ENCODE measurements at places on chromosomes 5 and 9. TPM values are rescaled to one million over a fixed set of nuclear protein-coding genes. Genes with fewer than 3 reads are reported as not detected.

- DNase-seq: no peak
Measured at GRCh38 chr5:159504106-159504856, 174.0 kb upstream of the IL12B start.

- DNase-seq: no peak
Measured at GRCh38 chr5:2879701-2880100, 128.2 kb upstream of the IRX2 start.

DNA sequence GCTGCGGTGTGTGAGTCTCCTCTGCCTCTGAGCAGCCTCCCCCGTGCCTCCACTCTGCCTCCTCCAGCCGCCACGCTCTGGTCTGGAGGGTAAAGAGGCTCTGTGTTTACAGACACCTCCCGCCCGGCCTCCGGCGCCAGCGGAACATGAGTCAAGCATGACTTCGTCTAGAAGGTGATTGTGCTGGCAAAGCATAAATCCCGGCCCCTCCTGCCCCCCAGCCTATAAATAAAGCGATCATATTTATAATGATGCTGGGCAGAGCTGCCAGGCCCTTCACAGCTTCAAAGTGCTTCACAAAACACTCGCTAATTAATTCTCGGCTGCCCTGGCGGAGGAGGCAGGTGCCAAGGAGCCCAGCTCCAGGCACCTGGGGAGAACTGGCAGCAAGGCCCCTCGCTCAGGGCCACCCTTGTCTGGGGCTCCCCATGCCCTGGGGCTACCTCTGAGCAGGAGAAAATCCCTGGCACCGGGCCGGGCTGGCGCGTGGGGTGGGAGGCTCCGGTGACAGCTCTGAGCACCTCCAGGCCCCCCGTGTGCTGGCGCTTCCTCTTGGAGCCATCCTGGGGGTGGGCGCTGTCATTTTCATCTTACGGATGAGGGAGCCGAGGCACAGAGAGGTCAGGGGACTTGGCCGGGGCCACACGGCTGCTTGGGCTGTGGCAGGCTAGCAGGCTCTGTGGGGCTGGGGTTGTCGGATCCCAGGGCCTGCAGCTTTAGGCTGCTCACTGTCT lies 87.8 kb downstream of the RXRA start:
- no peak for DNase-seq

GRCh38 chr5:165325221-165325620 lies 1819.8 kb downstream of the MAT2B start:
- no peak for DNase-seq

- DNase-seq: peak; percentile 20
Measured at GRCh38 chr5:97162045-97162444, 19.6 kb upstream of the LIX1 start.

DNA sequence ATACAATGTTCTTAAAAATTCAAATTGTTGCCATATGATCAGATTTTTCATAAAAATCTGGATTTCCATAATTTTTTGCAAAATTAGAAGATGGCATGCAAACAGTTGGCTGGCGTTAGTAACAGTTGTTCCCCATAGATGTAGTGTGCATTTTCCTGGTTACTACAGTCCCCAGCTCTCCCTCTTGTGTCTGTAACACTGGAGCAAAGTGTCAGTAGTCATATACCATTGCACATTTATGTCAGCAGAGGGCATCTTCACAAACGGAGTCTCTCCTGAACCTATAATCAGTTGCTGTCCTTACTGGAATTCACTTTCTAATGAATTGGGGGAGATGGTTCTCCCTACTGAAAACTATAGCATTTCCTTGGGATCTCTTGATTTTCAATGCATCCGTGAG lies 44.7 kb upstream of the DMAC1 start:
- no peak for DNase-seq

- no peak for DNase-seq
Measured at GRCh38 chr5:167765352-167765751, 526.1 kb upstream of the WWC1 start.

DNA sequence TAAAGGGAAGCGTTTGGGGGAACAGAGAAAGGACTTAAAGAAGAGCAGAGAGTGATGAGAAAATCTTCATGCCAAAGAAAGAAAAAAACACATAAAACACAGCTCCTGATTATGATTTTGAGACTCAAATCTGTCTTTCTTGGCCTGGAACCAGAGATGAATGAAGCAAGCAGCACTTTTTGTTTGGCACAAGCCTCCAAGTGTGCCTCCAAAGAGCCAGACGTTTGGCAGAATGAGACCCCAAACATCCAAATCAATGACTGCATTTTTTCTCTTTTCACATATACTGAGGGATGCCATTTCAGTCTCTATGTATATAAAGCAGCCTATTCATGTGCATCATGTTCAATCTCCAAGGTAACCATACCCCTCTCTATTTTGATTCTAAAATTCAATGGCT lies 424.2 kb downstream of the TUSC1 start:
- no peak for DNase-seq

- no peak for DNase-seq
Measured at GRCh38 chr9:78674874-78675273, 377.9 kb downstream of the PSAT1 start.

DNA sequence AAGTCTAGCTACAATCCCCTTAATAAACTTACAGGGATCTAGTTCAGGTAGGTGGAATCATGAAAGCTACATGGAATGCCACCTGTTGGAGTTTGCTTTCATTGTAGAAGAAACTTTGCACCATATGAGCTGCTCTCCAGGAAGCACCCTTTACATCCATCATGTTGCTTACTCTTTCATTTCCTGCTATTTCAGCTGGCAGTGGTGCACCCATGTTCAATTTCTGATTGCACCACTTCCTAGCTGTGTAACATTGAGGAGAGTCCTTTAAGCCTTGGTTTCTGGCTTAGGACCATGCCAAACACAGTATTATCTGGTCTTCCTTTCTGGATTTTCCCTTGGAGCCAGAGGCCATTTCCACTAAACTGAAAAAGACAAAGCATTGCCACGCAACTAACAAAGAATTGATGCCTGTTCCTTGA lies 123.3 kb upstream of the SLC12A2 start:
- no peak for DNase-seq

DNA sequence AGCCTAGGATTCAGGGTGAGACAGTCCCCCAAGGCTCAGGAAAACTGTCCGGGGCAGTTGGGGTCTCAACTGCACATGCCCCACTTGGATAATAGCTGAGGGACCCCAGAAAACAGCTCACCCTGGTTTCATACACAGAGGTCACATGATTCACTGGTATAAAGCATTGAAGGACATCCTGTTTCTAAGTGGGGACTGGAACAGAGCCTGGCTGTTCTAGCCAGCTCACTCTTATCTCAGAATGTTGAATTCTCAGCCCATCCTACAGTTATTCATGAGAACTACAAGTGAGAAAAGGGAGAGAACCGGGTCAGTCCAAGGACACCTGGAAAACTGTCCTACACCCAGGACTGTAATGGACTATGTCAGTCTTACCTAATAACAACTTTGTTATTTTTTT lies 170.9 kb downstream of the FGF1 start:
- no peak for DNase-seq

DNA sequence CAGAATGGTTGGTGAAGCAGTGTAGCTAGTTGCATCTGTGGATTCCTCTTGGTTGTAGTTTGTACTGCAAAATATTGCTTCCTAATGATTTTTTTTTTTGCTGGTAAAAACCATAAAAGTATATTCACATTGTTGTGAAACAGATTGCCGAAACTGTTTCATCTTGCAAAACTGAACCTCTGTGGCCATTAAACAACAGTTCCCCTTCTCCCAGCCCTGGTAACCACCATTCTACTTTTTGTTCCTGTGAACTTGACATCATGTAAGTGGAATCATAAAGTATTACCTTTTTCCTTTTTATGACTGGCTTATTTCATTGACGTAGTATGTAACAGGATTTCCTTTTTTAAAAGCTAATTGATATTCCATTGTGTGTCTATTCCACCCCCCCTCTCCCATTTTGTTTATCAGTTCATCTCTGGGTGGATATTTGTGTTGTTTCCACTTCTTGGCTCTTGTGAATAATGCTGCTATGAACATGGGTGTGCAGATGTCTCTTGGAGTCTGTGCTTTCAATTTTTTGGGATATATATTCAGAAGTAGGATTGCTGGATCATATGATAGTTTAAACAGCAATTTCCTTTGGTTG lies 11.8 kb downstream of the SUB1 start:
- DNase-seq: no peak

- no peak for DNase-seq
Measured at GRCh38 chr5:32132757-32133156, 41.4 kb downstream of the GOLPH3 start.

DNA sequence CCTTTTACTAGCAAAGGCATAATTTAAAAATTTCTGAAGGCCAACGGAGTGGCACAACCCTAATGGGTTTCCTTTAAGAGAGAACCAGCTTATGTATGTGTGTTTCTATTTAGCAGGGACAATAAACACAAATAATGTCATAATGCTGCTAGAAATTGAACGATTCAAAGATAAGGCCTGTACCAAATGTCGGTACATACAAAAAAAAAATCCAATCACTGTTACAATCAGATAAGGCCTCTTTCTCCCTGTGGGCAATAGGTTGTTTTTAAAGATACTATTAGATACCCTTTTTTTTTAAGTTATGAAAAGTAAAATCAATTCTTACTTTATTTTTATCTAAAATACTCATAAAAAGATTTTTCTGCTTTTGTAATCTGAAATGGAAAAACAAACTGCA lies 821.0 kb downstream of the PRELID2 start:
- DNase-seq: no peak

DNA sequence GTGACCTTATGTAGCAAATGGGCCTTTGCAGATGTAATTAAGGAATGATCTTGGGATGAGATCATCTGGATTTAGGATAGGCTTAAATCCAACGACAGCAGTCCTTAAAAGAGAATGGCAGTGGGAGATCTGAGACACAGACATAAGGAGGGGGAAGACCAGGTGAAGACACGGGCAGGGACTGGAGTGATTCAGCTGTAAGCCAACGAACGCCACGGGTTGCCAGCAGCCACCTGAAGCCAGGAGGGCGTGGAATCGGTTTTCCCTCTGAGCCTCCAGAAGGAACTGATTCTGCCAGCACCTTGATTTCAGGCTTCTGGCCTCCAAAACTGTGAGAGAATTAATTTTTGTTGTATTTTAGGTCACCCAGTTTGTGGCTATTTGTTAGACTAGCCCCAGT lies 218.6 kb upstream of the ANKRD55 start:
- DNase-seq: no peak

DNA sequence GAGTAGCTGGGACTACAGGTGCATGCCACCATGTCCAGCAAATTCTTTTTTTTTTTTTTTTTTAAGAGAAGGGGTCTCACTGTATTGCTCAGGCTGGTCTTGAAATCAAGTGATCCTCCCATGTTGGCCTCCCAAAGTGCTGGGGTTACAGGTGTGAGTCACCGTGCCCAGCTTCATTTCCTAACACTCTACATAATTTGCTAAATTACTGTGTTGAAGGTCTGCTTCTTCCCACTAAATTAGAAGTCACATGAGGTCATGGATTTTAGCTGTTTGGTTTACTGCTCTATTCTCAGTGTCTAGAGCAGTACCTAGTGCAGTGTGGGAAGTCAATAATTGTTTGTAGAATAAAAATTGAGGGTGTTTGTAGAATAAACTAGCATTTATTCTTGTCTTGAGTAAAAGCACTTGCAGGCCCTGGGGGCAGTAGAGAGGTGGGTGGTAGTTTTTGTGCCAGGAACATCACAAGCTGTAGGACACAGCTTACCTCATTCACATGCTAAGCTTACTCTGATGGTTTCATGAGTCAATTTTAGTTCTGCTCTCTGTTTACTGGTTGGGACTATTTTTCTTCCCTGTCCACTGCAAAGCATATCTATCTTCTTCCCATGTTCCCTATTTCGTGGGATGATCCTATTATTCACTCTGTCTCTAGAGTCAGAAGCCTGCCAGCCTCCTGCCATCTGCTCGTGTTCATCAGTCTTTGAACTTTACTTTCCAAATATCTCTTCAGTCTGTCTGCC lies 7.0 kb downstream of the TEX48 start:
- no peak for DNase-seq

DNA sequence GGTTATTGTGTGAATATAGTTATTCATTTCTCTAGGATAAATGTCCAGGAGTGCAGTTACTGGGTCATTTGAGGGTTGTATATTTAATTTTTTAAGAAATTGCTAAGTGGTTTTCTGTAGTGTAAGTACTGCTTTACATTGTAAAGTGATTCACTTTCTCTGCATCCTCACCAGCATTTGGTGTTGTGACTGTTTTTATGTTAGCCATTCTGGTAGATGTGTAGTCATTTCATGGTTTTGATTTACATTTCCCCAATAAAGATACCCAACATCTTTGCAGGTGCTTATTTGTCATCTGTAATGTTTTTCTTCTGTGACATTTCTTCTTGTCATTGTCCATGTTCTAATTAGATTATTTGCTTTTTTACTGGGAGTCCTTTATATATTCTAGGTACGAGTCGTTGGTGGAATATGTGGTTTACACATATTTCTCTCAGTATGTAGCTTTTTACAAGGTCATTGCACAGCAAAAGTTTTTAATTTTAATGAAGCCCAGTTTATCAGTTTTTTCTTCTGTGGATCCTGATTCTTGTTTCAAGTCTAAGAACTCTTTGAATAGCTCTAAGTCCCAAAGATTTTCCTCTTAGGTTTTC lies 34.0 kb downstream of the SCGB3A1 start:
- no peak for DNase-seq

DNA sequence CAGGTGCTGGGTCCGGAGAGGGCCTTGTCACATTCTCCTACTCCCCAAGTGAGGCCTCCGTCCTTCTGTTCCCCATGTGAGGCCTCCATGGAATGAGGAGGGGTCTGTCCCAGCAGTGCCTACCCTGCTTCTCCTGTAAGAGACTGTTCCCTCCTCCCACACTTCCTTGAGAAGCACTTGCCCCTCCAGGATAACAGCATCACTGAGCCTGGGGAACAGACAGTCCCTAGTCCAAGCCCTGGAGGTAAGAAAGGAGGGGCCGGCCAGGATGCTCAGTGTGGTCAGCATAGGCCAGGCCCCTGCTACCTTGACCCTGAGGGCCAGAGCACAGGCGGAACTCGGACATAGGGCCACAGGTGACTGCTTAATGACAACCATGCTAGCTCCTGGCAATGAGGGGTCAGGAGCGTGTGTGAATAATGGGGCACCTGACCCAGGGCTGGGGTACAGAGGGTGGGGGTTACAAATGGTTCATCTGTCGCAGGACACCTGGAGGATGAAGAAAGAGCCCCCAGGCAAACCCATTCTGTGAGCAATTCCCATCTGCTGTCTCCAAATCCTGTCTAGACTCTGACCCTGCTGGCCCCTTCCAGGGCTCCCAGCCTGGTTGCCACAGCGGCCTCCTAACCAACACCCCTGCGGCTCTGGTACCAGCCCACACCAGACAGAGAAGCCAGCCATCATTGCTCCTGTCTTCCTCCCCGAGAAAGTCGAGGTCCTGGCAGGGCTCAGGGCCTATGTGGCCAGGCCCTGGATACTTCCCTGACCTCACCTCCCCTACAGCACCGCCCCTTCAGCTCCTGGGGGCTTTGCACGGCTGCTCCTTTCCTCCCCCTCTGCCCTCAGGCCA lies 20.3 kb downstream of the RALGDS start:
- no peak for DNase-seq

- no peak for DNase-seq
Measured at GRCh38 chr9:120914396-120914795, 12.2 kb downstream of the TRAF1 start.

Gene COX7C
- total RNA-seq: 436 TPM

Gene PCDHB12
- not detected for total RNA-seq

Gene SETD9
- total RNA-seq: 14.9 TPM

Gene LCN15
- not detected for total RNA-seq

Gene SKP1
- total RNA-seq: 265 TPM

Gene MEGF10
- not detected for total RNA-seq
